Activated CD8-positive, alpha-beta T cell treated with anti-CD3 and anti-CD28 coated beads for 36 hours (primary cell): ENCODE measurements at places on chromosomes 7 and 10.

GRCh38 chr10:112115781-112116385 lies 67.7 kb downstream of the GPAM start:
- peak; percentile 59 for DNase-seq

- peak; percentile 87 for DNase-seq
Observed at GRCh38 chr7:150755473-150756099, 18.4 kb downstream of the GIMAP5 start.

DNA sequence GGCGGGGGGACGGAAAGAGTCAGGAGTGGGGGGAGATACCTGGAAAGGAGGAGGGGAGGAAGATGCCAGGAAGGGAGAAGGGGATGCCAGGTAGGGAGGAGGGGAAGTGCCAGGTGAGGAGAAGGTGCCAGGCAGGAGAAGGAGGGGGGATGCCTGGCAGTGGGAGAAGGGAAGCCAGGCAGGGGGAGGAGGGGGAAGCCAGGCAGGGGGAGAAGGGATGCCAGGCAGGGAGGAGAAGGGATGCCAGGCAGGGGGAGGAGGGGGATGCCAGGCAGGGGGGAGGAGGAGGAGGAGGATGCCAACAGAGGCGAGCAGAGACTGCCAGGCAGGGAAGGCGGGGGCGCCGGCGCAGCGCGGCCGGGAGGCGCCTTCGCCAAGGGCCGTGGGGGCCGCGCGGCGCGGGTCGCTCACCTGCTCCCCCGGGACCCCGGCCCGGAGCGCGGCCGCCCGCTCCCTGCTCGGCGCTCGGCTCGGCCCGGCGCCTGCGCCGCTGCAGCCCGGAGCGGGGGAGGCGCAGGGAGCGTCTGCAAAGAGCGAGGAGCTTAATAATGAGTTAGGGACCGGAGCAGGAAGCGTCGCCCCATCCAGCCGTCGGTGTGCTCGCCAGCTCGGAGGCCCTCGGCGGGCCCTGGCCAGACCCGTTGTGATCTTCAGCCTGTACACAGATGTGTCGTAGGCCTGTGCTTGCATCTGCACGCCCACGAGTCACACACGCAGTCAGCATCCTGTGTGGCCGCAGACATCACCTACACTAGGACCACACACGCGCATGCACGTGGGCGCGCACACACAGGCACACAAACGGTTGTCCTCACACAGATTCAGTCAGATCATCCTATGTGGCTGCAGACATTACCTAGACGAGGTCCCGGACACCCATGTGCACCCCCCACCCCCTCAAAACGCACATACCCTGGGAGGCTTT lies 28.4 kb upstream of the SMARCD3 start:
- DNase-seq, result peak; percentile 83

DNA sequence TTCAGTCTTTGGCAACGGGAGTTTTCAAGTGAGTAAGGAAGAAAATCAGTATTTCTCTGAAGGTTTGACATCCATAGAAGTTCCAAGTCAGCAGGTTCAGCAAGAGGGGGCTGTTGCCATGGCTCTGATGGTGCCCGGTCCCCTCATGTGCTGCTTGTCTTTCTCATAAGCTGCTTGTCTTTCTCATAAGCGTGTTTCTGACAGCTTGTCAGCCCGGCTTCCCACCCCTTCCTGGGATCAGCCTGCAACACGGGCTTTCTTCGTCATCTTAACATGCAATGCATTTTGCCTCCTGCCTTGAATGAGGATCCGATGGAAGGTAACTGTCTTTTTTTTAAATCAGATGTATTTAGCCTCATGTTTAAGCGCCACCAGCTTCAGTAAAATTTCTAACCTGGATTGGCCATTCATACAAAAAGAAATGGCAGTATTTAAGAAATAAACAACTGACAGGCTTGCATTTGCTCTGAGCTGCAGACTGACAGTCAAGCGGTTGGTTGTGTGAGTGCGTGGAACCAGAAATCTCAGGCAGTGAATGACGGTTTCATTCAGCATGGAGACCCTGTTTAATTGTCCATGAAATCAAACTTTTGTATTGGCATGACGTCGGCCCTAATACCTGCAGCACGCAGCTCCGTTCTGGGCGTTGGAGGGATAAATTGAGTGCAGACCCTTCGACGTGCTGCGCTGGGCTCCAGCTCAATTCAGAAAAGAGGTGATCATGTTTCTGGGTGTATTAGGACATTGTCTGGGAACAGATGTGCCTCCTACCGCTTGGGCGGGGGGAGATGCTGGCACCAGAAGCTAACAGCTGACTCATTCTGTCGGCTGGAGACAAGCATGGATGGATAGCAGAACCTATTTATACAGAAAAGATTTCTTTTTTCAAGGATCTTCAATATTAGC lies 454.7 kb upstream of the FOXK1 start:
- DNase-seq, result no peak

DNA sequence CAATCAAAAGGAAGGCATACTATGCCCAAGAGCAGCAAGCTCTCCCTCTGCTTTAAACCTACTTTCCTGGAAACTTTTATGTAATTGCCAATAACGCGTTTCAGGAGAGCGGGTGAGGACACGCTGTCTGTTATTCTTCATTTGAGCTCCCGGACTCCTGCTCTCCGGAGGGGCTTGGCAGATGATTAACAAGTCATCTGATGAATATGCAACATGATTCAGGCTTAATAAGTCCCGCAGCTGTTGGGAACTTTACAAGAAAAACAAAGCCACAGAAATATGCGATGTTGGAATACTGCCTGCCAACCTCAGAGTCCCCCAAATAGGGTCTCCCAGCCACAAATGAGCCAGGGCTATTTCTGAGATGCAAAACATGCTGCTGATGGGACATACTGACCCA lies 348.0 kb downstream of the GPAM start:
- no peak for DNase-seq

- peak; percentile 87 for DNase-seq
Observed at GRCh38 chr10:102917314-102917961, 656 bp upstream of the CNNM2 start.

DNA sequence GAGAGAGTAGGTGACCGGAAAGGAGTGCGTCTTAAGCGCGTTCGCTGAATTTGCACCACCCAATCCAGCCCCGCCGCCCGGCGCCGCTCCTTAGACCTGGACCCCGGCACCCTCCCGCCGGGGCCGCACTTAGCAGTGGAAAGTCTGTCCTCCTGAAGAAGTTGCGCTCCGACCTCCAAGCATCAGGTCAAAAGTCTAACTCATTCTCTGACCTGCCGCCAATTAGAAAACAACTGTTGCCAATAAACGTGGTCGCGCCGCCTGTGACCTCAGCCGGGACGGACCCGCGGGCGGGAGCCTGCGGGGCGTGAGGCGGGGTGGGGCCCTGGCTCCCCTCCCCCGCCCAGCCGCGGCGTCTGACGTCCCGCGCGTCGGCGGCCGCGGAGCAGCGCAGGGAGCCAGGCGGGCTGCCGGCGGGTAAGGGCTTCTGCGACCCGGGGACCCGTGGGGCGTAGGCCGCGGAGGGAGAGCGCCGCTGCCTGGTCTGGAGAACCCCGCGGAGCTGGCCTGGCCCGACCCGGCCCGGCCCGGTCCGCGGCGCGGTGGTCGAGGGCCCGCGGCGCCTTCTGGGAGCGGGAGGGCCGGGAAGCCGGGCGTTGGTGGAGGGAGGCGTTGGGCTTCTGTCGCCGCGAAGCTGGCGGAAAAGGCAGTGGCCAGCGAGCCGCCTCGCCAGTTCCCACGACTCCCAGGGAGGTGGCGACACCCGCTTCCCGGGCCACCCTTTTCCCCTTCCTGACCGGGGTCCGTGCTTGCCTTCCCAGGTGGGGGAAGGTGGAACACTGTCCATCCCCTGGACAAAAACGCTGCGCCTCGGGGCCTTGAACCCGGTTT lies at the start of gene BCAP29:
Gene BCAP29 (plus strand): TSS at position 362 of the 831 bp plus-strand sequence. CDS start 527 bp downstream, outside the sequence.
- DNase-seq, result peak; percentile 73

DNA sequence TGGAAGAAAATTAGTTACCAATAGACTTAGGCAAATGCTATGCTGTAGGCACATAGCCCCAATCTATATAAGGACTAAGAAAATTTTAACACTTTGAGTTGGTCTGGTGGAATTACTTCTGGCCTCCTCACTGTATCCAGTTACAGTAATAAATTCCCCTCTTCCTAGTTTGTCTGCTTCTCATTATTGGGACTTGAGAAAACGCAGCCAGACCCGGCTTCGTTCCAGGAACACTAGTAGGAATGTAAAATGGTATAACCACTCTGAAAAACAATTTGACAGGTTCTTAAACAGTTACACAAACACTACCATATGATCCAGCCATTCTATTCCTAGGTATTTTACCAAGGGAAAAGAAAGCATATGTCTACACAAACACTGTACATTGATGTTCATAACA lies 150.2 kb downstream of the VPS50 start:
- DNase-seq, result no peak

- no peak for DNase-seq
Observed at GRCh38 chr7:139099172-139099947, 10.2 kb downstream of the ZC3HAV1 start.
